Activated CD4-positive, alpha-beta T cell treated with anti-CD3 and anti-CD28 coated beads for 36 hours (primary cell): ENCODE measurements at places on chromosomes 5 and 9. TPM values are rescaled to one million over a fixed set of nuclear protein-coding genes. Genes with fewer than 3 reads are reported as not detected.

PCDHA9 gene
- total RNA-seq = not detected

DNA sequence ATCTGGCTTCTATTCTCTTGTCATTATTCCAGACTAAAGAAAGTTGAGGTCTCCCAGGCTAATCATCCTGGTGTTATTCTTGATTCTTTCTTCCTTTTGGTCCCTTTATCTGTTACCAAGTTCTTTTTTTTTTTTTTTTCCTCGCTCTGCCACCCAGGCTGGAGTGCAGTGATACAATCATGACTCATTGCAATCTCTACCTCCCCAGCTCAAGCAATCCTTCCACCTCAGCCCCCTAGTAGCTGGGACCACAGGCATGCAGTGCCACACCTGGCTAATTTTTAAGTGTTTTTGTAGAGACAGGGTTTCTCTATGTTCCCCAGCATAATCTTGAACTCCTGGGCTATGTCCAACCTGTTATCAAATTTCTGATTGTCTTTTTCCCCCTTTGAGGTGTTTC is 126.6 kb upstream of the DHFR start:
- H3K4me1 ChIP-seq = peaks cover 10% of the 10 kb centered on the region
- no peaks in the 10 kb centered on the region for H3K27me3 ChIP-seq
- DNase-seq = no peak
- no peak overlapping the region for H3K4me3 ChIP-seq
- H3K27ac ChIP-seq = no peak overlapping the region

DNA sequence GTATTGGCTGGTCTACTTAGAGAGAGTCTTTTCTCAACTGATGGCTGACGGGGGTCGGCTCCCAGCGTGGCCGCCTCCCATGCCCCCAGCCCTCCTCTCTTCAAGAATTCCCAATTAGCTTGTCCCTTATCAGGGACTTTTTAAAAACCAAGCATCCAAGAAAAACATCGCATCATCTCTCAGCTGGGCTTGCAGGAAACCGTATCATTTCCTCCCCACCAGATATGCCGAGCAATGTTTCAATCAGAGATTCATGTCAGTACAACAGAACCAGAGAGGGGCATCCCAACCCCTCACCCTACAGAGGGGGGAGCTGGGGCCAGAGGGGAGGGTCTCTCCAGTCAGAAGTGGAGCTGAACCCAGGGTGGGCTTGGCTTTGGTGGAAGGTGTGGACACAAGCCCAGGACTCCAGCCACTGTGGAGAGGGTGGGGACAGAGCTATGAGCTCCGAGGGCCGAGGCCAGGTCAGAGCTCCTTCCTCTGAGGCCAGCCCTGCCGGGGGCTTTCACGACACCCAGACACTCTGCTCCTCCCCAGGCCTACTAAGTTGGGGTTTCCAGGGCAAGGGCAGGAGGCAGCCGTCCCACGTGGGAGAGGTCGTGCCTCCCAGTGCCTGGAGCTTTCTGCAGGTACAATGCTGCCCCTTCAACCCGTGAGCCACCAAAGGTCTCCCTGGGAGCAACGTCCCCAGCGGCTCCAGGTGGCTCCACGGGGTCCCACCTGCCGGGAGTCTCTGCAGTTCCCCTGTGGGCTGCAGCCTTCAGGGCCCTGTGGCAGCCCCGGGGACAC is 39.0 kb upstream of the TMEM250 start:
- H3K4me1 ChIP-seq = no peaks in the 10 kb centered on the region
- no peak overlapping the region for H3K4me3 ChIP-seq
- DNase-seq = no peak

DNA sequence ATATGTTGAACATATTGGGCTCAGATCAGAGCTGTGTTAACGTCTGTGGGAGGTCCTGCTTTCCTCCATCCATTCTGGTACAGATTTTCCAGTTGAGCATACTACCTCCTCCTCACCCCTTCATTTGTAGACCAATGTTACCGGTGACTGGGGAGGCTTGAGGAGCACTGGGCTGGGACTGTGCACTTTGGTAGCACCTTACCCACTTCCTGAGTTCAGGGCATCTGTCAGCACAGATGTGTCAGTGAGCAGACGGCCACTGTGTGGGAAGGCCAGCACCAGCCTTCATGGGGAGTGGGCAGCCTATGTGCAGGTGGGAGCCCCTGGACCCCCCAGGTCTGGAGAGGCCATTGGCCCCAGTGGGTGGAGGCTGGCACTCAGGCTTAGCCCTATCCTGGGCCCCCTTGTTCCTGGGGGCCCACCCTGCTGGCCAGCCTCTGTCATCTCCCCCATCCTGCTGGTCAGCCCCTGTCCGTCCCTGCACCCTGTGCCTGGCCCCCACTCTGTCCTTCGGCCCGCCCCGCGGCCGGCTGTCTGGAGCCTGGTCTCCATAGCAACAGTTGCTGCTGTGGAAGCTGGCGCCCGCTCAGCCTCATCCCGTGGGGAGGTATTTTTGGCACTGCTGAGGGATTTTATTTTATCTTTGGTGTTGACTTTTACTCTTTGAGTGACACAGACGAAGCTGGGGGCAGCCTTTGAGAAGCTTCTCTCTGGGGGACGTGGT is 21.3 kb downstream of the WNK2 start:
- no peaks in the 10 kb centered on the region for H3K4me1 ChIP-seq
- no peak for DNase-seq
- H3K27me3 ChIP-seq = no peaks in the 10 kb centered on the region
- no peak overlapping the region for H3K27ac ChIP-seq
- H3K36me3 ChIP-seq = no peaks in the 10 kb centered on the region

DNA sequence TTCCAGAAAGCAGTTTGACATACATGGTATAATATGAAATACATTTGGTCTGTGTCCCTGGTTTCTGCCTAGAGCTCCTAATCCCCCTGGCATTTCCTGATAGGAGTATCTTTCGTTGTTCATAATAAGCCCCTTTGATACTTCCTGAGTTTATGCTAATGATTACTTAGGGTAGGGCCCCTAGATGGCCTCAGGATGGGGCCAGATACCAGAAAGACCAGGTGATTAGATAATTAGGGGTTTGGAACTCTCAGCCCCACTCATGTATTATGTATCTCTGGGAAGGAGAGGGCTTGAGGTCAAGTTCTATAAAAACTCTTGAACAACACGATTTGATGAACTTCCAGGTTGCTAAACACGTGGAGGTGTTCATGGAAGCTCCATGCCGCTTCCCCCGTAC is 163.3 kb upstream of the ZNF608 start:
- no peaks in the 10 kb centered on the region for H3K4me1 ChIP-seq
- no peaks in the 10 kb centered on the region for H3K36me3 ChIP-seq
- no peak overlapping the region for H3K4me3 ChIP-seq
- no peak overlapping the region for H3K27ac ChIP-seq
- no peaks in the 10 kb centered on the region for H3K27me3 ChIP-seq
- DNase-seq = no peak

DNA sequence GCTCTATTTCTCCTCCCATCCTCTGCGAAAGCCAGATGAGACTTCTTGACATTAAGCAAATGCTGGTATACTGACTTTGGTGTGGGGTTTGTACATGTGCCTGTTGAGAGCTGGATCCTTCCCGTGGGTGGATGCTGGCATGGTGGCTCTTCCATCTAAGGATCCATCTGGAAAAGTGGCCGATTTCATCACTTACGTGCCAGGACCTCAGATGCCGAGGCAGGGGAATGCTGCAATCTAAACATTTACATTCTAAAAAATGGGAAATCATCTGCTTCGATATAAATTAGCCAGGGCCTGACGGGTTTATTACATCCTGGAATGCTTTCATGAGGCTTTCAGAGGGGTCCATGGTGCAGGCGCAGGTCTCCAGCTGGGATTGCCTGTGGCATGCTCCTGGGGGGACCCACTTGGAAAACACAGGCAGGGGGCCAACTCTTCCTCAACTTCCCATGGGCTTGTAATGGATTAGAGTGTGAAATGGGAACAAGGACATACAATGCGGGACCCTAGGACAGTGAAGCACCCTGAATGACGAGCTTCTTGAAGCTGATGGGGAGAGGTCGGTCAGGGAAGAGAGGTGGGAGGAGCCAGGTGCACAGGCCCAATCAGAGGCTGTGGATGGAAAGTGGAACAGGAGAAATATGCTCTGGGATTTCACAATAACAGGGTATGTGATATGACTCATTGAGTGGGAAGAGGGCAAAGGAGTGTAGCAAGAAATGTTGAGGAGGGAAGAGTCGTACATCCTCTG is 105.5 kb upstream of the PITX1 start:
- no peaks in the 10 kb centered on the region for H3K36me3 ChIP-seq
- peaks cover 4% of the 10 kb centered on the region for H3K27me3 ChIP-seq
- no peak overlapping the region for H3K4me3 ChIP-seq
- H3K4me1 ChIP-seq = no peaks in the 10 kb centered on the region
- no peak overlapping the region for H3K27ac ChIP-seq

GRCh38 chr5:109349388-109349787 is 60.4 kb downstream of the PJA2 start:
- H3K36me3 ChIP-seq = peaks cover 17% of the 10 kb centered on the region
- DNase-seq = no peak
- no peaks in the 10 kb centered on the region for H3K27me3 ChIP-seq
- H3K4me3 ChIP-seq = no peak overlapping the region
- H3K27ac ChIP-seq = peak overlapping the region; percentile 2

GRCh38 chr5:39555788-39556187 is 131.0 kb upstream of the DAB2 start:
- no peaks in the 10 kb centered on the region for H3K36me3 ChIP-seq
- H3K4me1 ChIP-seq = no peaks in the 10 kb centered on the region
- peaks cover 10% of the 10 kb centered on the region for H3K27me3 ChIP-seq
- no peak overlapping the region for H3K4me3 ChIP-seq

- H3K27ac ChIP-seq = no peak within 1 kb of the TSS
- H3K4me1 ChIP-seq = peaks cover 3% of the 10 kb centered on the region
- DNase-seq = peak; percentile 30
- peaks cover 4% of the 10 kb centered on the region for H3K27me3 ChIP-seq
These were observed at the start of gene NME5 for GRCh38 chr5:138138949-138139780. Gene NME5 (minus strand): TSS chr5:138139428. CDS start chr5:138138780, 648 bp downstream.

- peaks cover 4% of the 10 kb centered on the region for H3K27me3 ChIP-seq
- no peak overlapping the region for H3K27ac ChIP-seq
- H3K4me3 ChIP-seq = no peak overlapping the region
- H3K4me1 ChIP-seq = no peaks in the 10 kb centered on the region
- no peaks in the 10 kb centered on the region for H3K36me3 ChIP-seq
These were observed 173.2 kb downstream of the GABRB2 start for GRCh38 chr5:161373345-161373707.

FBXL7 gene
- total RNA-seq = not detected

- peaks cover 19% of the 10 kb centered on the region for H3K4me1 ChIP-seq
- no peaks in the 10 kb centered on the region for H3K36me3 ChIP-seq
- H3K27ac ChIP-seq = no peak overlapping the region
- H3K27me3 ChIP-seq = no peaks in the 10 kb centered on the region
These were observed 116.8 kb upstream of the SPRY4 start for GRCh38 chr5:142441616-142442015.
